ENCODE measurements at places on chromosomes 5 and 9.

- DNase-seq = no peak
Observed at GRCh38 chr5:120297616-120298015, 166.5 kb upstream of the PRR16 start.

- peak; percentile 55 for DNase-seq
Observed at GRCh38 chr9:91734371-91734981, 215.6 kb downstream of the ROR2 start.

GRCh38 chr5:55304584-55304983, 2.9 kb downstream of the DHX29 start:
- no peak for DNase-seq

DNA sequence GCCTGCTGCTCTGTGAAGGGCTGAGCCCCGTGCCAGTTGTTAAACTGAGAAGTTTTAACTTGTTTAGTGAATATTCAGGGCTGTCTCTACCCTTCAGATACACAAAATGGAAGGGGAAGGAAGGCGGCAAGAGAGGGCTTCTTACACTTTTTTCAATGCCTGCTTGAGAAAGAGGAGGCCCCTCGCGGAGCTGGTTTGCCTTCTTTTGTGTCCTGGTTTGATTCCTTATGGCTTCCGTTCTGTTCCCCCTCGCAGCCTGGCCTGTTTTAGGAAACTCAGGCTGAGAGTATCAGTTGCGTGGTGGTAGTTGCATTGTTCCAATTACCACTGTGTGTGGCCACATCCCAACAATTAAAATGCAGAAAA, 1.0 kb downstream of the FAM53C start:
- DNase-seq = peak; percentile 45

DNA sequence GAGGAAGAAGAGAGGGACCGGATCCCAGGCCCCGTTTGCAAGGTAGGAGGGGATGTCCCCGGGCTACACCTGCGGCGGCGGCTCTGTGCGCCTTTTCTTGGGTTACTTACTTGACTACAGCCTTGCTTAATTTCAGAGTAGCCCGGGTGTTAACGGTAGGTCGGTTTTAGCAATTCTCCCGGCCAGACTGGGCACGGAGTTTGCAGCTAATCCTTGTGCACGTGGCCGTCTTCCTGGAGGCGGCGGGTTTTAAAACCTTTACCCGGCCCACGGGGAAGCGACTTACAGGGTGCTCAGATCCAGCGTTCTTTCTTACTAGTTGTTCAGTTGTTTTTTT, 313 bp downstream of the BRIX1 start:
- DNase-seq = no peak

- DNase-seq = no peak
Observed at GRCh38 chr5:147913786-147914185, 7.4 kb upstream of the C5orf46 start.

Data from brain (organoid and tissue), 16 donors.